ENCODE measurements at places on chromosomes 16 and 17.

DNA sequence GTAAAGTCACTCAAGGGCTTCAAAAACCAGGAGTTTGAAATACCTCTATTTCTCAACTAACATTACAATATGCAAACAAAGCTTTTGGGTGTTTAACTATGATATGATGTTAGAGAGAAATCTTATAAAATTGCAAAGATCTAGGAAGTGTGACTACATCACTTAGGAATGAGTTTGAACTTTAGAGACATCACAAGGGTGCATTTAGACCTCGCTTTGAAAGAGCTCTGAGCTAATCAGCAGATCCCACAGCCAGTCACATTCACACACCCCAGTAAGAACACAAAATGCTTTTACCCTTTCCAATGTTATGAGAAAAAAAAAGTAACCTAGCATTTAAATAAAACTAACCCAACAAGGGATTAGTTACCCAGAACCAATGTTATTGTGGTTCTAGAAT, 45.2 kb downstream of the HYDIN start:
- DNase-seq = no peak

DNA sequence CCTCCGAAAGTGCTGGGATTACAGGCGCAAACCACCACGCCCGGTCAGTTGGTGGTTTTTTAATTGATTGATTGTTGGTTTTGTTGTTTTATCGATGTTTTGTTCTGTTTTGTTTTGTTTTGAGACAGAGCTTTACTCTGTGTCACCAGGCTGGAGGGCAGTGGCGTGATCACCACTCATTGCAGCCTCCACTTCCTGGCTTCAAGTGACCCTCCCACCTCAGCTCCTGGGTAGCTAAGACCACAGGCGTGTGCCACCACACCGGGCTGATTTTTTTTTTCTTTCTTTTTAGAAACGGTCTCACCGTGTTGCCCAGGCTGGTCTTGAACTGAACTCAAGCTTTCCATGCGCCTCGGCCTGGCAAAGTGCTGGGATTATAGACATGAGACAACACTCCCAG, 12.4 kb downstream of the FAM234A start:
- no peak for DNase-seq

- DNase-seq = no peak
Observed at GRCh38 chr17:64378890-64379354, 11.7 kb downstream of the PECAM1 start.

DNA sequence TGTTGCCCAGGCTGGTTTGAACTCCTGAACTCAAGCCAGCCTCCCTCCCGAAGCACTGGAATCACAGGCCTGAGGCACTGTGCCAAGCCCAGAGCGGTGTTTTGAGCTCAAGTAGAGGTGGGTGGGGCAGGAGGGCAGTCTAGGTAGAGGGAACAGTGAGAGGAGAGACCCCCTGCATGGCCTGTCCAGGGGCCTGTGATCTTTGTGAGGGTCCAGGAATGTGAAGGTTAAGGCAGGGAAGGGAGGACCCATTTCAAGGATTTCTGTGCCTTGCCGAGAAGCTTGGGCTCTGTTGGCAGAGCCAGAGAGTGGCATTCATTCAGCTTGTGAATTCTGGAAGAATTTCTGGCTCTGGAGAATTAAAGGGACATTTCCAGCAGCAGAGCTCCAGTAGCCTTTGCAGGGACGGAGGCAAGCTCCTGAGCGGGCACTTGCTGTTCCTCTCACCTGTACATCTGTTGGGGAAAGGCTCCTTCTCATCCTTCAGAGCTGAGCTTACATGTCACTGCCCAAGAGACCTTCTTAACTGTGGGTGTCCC, 2.7 kb downstream of the WWOX start:
- DNase-seq = no peak

- DNase-seq = peak; percentile 99
Observed at GRCh38 chr17:77429969-77430752, 289.4 kb downstream of the SEC14L1 start.

DNA sequence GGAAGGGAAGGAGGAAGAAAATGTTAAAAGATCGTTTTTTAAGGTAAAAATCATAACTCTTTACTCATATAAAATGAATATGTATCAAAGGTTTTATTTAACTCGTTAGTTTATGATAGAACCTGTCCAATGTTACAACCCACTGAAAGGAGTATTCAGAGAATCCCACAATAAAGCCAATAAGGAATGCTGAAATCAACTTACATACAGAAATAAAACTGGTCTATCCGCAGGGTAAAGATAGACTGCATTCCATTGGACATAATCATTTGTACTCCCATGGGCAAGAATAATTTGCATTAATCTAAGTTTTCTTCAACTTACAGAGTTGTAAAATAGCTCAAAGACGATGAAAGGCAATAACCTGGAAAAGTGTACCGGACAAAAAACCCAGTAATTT, 17.9 kb upstream of the BEAN1 start:
- no peak for DNase-seq

DNA sequence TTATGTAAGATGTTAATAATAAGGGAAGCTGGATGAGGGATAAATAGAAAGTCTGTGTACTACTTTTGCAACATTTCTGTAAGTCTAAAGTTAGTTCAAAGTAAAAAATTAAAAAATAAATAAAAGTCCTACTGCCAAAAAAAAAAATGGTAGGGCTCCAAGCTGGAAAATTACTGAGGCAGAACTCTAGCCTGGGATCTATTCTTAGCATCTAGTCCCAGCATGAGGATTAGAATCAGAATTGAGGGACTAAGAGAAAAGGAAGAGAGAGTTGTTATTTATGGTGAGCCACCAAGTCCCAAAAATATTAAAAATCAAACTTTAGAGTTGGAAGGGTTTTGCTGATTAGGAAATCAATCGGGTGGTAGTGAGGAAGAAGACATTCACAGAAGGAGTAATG, 110.3 kb downstream of the CYB561 start:
- DNase-seq = no peak

GRCh38 chr17:12887088-12887487, 97.8 kb downstream of the ARHGAP44 start:
- no peak for DNase-seq

- no peak for DNase-seq
Observed at GRCh38 chr16:49921791-49922456, 66.0 kb upstream of the ZNF423 start.

DNA sequence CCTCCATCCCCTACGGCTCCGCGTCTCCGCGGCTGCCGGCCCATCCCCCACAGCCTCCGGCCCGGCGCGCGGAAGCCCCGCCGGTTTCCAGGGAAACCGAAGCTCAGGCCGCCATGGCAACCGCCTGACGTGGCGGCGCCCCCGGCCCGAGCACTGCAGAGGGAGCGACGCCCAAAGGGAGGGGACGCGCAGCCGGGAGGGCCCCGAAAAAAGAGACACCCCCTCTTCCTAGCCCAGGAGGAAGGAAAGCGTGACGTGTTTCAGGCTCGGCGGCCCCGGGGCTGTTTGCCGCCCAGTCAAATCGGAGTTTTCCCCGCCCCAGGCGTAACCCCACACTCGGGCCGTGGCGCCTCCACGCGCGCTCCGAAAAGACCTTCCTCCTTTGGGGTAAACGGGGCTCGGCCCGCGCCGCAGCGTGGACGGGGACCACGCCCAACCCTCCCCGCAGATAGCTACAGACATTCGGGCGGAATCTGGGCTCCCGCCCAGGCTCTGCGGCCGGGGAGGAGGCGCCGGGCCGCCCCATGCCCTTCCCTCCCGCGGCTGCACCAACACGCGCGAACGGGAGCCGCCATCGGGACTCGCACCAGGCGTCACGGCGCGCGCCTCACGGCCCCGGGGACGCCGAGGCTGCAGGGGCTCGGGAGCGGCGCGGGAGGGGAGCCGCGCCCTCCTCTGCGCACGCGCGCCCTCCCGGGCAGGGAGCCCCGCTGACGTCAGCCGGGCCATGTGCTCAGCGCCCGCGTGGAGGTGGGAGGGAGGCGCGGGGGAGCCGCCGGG, 7.5 kb downstream of the MNT start:
- no peak for DNase-seq

DNA sequence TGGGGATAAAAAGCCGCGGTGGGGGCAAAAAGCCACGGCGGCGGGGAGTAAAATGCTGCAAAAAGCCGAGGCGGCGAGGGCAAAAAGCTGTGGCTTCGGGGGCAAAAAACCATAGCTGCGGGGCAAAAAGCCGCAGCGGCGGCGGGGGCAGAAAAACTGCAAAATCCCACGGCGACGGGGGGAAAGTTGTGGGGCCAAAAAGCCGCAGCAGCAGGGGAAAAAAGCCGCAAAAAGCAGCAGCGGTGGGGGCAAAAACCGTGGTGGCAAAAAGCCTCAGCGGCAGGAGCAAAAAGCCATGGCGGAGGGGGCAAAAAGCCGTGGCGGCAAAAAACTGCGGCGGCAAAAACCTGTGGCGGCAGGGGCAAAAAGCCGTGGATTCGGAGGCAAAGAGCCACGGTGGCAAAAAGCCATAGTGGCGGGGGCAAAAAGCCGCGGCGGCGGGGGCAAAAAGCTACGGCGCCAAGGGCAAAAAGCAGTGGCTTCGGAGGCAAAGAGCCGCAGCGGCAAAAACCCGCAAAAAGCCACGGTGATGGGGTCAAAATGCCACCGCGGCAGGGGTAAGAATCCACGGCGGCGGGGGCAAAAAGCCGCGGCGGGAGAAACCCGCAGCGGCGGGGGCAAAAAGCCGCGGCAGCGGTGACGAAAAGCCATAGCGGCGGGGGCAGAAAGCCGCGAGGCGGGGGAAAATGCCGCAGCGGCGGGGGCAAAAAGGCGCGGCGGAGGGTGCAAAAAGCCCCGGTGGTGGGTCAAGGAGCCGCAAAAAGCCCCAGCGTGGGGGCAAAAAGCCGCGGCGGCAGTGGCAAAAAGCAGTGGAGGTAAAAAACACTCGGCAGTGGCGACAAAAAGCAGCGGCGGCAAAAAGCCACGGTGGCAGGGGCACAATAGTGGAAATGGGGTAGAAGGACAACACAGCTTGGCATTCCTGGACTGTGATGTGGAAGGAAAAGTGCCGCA, 192.8 kb downstream of the SHCBP1 start:
- no peak for DNase-seq

GRCh38 chr16:24990803-24991202, 24.4 kb downstream of the ARHGAP17 start:
- no peak for DNase-seq

- no peak for DNase-seq
Observed at GRCh38 chr17:27518545-27519521, 62.6 kb downstream of the KSR1 start.

- no peak for DNase-seq
Observed at GRCh38 chr17:75365009-75365930, 40.2 kb downstream of the GRB2 start.

GRCh38 chr17:70336411-70336810, 167.1 kb downstream of the KCNJ2 start:
- no peak for DNase-seq

- no peak for DNase-seq
Observed at GRCh38 chr16:456891-457483, 31.5 kb downstream of the RAB11FIP3 start.

DNA sequence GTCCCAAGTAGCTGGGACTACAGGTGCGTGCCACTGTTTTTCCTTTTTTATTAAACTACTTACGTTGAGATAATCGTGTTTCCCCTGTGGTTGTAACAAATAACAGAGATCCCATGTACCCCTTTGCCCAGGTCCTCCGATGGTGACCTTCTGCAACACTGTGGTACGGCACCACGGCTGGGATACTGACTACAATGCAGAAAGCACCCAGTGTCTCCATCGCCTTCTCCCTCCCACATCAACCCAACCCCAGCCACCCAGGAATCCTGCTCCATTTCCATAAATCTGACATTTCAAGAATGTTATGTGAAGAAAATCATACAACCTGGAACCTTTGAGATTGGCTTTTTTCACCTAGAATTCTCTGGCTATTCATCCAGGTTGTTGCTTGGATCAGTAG, 22.1 kb downstream of the MPRIP start:
- DNase-seq = no peak

DNA sequence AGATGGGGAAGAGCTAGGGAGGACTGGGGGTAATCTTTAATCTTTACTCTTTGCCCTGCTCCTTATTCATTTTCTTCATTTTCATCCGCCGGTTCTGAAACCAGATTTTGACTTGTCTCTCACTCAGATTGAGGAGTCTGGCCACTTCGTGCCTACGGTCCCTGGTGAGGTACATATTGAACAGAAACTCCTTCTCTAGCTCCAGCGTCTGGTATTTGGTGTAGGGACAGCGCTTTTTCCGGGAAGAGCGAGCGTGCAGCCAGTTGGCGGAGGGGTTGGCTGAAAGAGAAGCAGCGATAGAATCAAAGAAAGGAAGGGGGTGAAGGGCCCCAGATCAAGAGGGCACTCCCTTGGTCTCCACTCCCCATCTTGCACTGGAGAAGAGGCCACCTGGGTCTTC, 3.3 kb downstream of the HOXB9 start:
- no peak for DNase-seq

- DNase-seq = no peak
Observed at GRCh38 chr17:49991409-49991808, 3.6 kb downstream of the DLX3 start.

GRCh38 chr16:10088380-10088793, 93.8 kb downstream of the GRIN2A start:
- DNase-seq = no peak

DNA sequence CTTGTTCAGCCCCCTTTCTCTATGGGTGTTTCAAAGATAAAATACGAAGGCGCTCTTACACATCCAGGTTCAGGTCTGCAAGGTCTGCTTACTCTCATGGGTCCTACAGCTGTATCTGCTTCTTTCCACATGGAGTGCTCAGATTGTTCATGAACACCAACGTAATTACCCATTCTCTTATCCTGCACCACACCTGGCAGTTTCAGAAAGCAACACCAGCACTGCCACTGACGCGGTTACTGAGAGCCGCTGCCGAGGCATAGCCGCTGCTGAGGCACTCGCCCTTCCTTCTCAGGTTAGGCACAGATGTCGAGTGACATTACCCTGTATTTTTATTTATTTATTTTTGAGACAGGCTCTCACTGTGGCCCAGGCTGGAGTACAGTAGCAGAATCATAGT, 147.1 kb downstream of the RPTOR start:
- no peak for DNase-seq

GRCh38 chr16:57803134-57803990, 1.1 kb upstream of the KIFC3 start:
- no peak for DNase-seq

- no peak for DNase-seq
Observed at GRCh38 chr17:16930571-16931317, 41.2 kb downstream of the TNFRSF13B start.

GRCh38 chr17:76528156-76528527, 9.4 kb downstream of the CYGB start:
- DNase-seq = no peak

Data from vagina (tissue), 2 donors.